NCI-H1436 treated with DMSO at 0.1 percent for 48 hours (cell line): ENCODE measurements at places on chromosomes 1 and 21.

DNA sequence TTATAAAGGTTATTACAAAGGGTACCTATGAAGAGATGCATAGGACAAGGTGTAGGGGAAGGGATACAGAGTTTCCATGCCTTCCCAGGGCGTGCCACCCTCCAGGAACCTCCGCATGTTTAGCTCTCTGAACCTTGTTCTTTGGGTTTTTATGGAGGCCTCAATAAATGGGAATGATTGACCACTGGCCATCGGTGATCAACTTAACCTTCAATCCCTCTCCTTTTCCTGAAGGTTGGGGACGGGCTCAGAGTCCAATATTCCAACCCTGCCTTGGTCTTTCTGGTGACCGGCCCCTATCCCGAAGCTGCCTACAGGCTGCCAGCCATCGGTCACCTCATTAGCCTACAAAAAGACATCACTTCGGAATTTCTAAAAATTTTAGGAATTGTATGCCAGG is 11.7 kb downstream of the CD244 start:
- DNase-seq, result no peak

- no peak for DNase-seq
These were observed 187.8 kb downstream of the ZSCAN20 start for GRCh38 chr1:33660244-33660643.

GRCh38 chr1:115982400-115982799 is 6.1 kb downstream of the SLC22A15 start:
- DNase-seq, result no peak

DNA sequence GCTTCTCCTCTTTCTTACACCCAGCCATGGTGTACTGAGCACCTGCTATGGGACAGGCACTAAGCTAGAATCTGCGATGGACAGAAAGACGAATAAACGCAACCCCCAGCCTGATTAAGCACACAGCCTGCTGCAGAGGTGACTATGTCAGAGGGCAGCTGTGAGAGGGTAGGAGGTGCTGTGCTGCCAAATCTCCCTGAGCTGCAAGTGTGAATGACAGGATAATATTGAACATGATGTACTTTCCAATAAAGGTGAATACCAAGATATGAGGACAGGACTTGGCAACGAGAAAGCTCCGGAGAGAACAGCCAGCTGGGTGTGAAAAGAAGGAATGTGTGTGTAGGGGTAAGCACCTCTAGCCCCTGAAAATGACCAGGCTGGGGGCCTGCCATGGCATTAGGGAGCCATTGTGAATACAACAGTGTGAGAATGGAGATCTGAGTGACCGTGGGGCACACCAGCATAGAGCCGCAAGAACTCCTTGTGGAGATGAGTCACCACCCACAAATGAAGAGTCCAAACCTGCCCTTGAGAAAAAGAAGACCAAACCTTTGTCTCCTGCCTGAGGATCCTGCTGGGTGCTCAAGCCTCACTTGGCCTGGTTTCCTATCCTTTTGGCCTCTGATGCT is 83.0 kb upstream of the ATF3 start:
- no peak for DNase-seq

DNA sequence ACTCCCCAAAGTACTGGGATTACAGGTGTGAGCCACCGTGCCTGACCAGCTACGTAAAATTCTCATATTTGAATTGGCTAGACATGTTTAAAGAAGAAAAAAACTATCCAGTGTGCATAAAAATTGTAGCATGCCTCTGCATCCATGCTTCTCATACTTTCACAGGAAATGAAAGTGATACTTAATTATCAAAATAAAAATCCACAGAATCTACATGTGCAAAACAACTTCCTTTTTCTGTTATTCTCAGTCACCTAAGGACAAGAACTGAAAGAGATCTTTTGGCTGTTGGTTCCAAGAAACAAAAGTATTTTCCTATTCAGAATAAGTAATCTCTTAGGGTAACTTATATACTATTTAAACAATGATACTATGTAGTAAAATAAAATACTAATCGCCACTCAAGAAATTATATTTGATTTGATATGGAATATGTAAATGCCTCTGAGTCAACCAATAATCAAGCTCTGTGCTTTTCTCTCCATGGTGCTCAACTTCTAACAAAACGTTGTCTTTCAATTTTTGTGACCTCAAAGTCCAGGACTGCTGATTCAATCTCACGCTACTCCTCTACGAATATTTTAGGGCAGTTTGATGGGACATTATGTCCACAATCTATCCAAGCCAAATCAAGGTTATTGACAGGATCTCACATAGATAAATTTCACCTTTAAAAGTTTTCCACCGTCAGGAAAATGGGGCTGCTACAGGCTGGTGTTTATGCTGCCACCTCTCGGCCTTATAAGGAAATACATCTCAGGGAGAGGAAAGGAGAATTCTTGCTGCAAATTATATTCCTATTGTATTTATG is 102.7 kb downstream of the ZNF281 start:
- no peak for DNase-seq

- no peak for DNase-seq
These were observed 49.6 kb upstream of the LRP8 start for GRCh38 chr1:53377438-53377841.

GRCh38 chr1:232630047-232630893 is at the start of gene SIPA1L2:
Gene SIPA1L2 (minus strand): TSS chr1:232630133. CDS start chr1:232515339, 114,794 bp downstream.
- peak; percentile 84 for DNase-seq
